RKO (cell line): ENCODE measurements at places on chromosomes 2 and 18.

DNA sequence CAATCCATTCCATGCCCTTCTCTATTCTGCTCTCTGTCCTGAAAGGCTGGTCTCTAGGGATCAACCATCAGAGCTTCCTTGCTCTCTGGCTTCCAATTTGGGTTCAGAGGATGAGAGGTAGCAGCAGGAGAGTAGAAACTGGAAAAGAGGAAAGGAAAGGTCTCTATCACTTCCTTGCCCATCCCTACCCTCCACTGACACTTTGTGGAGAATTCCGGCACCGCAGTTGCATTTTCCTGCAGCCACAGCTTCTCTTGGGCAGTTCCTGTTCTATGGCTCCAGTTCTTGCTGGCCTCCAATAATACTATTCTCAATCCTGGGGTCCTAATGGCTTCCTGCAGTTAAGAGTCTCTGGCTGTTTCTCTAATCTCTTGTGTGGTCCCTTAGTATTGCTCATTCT is 13.3 kb upstream of the IMPACT start:
- no peak for DNase-seq

- no peak for DNase-seq
Observed at GRCh38 chr18:63159590-63159989, 160.0 kb downstream of the BCL2 start.

GRCh38 chr2:27250652-27251379 is 12.0 kb downstream of the SLC30A3 start:
- DNase-seq = no peak

DNA sequence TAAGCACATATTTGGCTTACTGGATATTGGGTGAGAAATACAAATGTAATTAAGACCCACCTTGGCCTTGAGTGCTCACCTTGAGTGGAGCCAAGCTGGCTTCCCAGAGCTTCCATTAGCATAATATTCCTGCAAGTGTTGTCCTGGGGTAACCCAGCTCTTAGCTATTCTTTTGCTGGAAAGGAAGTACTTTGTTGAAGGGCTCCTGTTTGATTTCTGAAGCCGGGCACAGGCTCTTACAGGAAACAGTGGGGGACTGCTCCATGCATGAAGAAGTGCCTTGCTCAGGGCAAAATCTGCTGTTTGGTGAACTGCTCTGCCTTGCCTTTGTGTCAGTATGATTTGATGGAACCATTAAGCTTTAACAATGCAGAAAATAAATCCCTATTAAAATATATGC is 325.4 kb downstream of the SMAD2 start:
- no peak for DNase-seq
